ENCODE measurements at places on chromosomes 16 and 17.

- no peak for DNase-seq
Observed at GRCh38 chr16:88022076-88023042, 71.1 kb downstream of the BANP start.

DNA sequence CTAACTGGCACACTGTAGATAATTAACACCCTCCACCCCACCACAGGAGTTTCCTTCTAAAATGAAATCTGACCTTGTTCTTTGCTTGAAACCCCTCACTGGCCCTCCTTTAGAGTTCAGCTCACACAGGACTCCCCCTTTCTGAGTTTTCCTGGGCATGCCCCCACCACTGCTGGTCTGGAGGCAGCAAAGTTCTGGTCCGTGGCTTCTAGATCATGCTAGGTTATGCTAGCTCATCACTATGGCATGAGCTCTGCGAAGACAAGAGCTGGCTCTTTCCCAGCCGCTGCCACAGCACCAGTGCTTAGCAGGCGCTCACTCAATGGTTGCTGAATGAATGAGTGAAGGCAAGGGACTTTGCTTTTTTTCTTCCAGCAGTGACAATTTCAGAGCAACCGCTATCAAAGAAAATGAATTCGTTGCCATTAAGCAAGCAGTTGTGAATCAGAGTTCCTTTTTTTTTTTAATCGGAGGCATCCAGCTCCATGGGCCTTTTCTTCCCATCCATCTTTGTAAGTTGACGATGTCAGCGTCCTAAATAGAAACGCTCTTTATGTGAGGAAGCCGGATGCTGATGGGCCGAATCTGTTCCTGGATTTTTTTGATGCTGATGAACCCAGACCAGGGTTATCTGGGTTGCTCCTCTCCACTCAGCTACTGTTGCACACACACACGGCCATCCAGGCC lies 80.8 kb upstream of the NOL11 start:
- no peak for DNase-seq

DNA sequence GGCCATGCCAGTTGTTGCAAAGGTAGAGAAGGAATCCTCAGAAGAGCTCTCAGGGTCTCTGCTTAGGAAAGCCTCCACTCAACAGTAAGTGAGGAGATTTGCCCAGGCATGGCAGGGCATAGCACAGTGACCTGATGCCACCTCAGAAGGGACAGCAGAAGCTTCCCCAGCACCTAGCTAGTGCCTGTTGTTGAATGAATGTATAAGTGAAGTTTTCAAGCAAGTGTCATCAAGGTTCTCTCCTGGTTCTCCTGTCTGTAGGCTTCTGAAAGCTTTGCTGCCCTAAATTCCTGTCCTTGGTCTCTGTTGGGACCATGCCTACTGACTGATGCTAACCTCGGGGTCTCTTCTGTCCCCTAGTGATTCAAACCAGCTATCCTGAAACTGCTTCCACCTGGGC lies 114.9 kb upstream of the TBX2 start:
- no peak for DNase-seq

DNA sequence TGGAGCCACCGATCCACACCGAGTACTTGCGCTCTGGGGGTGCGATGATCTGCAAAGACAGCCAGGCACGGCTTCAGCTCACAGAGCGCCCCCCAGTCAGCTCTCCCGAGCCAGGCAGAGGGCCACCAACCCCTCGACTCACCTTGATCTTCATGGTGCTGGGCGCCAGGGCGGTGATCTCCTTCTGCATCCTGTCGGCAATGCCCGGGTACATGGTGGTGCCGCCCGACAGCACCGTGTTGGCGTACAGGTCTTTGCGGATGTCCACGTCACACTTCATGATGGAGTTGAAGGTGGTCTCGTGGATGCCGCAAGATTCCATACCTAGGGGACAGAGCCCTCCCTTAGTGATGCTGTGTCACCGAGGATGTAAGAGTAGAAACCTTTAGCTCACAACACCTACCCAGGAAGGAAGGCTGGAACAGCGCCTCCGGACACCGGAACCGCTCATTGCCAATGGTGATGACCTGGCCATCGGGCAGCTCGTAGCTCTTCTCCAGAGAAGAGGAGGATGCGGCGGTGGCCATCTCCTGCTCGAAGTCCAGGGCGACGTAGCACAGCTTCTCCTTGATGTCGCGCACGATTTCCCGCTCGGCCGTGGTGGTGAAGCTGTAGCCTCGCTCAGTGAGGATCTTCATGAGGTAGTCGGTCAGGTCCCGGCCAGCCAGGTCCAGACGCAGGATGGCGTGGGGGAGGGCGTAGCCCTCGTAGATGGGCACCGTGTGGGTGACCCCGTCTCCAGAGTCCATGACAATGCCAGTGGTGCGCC lies 1.6 kb downstream of the ACTG1 start:
- peak; percentile 39 for DNase-seq

DNA sequence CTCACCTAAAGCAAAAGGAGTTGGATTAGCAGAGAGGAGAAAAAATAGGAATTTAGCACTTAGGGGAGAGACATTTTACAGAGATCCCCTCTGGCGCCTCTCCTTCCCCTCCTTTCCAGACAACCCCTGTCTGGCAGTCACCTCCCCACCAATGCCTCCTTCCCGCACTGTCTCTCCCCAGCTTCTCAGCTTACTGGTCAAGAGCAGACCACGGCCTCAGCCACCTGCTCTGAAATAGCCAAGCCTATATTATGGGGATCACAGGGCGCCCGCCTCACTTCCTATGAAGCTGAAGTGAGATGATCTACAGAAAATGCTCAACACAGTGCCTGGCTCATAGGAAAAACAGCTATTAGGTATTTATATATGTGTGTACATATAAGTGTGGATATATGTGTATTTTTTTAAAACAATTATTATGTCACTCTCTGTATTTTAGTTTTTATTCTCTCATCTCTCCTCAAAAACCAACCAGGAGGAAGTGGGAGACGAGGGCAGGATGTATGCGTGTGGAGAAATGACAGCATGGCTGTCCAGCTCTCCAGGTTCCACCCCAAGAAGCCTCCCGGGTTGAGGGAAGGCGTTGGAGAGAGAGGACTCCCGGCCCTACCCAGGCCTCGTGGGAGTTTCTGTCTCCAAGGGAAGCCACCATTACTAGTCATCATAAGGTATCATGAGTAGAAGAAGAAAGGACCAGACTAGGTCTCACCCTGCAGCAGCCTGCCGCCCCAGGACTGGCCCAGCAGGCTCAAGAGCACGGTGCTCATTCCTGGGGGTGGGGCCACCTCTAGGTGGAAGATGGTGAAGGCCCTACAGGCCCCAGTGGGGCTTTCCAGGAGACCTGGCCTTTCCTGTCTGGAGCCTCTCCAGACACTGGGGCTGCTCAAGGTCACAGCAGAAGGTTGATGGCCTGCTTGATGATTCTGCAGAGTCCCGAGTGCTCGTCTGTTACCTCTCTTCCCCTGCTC lies 27.2 kb downstream of the MAP3K14 start:
- no peak for DNase-seq

DNA sequence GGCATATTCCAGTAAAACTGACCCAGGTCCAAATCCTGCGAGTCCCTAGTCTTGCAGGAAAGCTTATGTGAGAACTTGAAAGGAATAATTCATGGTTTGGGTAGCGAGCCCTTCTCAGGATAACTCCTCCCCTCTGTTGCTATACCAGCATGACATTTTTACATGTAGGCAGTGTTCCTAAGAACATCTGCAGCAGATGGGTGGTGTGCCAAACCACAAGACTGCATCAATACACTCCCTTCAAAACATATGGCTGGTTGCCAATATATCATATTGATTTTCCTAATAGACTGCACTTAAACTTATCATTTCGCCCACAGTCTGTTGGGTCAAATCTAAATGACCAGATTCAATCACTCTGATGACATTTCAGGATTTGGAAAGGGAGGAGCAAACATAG lies 19.9 kb downstream of the PSME3IP1 start:
- DNase-seq, result no peak

GRCh38 chr17:77449908-77450741 lies 309.4 kb downstream of the SEC14L1 start:
- DNase-seq, result peak; percentile 76

DNA sequence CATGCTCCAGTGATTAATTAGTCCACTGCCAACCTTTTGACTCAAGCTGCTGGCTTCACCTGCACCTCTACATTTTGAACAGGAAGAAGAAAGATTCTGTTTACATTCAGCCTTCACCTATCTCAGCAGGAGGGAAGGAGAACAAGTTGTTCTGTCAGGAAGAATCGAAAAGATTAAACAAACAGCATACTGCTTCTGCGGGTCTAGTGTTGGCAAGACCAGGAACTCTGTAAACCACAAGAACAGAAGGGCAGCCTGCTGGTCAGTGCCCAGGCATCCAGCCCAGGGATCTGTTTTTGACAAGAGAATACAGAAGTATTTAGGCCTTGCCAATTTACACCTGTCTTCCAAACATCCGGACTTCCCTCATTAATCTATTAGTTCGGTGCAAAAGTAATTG lies 189.7 kb downstream of the CHD9NB start:
- DNase-seq, result no peak

GRCh38 chr17:75832164-75832651 lies 12.0 kb downstream of the UNC13D start:
- DNase-seq, result peak; percentile 42

GRCh38 chr17:63365366-63366240 lies 80.5 kb downstream of the CYB561 start:
- DNase-seq, result no peak

- peak; percentile 38 for DNase-seq
Observed at GRCh38 chr17:79160980-79161636, 86.5 kb downstream of the ENGASE start.

- DNase-seq, result peak; percentile 91
Observed at GRCh38 chr17:8225813-8226535, 15.6 kb upstream of the AURKB start.

GRCh38 chr17:74520016-74520434 lies 11.2 kb downstream of the CD300LB start:
- DNase-seq, result no peak

DNA sequence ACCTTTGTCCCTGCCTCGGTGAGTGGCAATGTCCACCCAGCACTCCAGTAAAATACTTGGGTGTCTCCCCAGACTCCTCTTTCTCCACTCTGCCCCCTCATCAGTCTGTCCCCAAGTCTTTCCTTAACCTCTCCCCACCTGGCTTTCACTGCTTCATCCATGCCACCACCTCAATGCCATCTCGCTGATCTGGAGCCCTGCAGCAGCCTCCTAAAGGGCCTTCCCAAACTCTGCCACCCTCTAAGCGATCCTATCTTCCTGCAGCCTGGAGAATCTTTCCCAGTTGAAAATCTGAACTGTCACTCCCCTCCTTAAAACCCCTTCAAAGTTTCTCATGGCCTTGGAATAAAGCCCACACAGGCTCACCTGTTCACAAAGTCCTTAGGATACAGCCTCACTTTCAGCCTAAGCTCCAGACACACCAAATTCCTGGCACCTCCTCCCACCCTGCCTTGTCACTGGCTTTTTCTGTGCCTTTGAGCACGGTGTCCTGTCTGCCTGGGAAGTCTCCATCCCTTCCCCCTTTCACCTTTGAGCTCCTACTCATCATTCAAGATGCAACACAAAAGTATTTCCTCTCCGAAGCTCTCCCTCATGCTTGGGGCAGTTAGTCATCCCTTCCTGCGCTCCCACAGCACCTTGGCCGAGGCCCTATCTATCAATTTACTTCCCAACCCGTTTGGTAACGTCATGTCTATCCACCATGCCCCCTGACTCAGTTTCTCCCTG lies 2.8 kb downstream of the WNK4 start:
- no peak for DNase-seq

GRCh38 chr17:32656886-32657285 lies 170.1 kb downstream of the CDK5R1 start:
- DNase-seq, result no peak

DNA sequence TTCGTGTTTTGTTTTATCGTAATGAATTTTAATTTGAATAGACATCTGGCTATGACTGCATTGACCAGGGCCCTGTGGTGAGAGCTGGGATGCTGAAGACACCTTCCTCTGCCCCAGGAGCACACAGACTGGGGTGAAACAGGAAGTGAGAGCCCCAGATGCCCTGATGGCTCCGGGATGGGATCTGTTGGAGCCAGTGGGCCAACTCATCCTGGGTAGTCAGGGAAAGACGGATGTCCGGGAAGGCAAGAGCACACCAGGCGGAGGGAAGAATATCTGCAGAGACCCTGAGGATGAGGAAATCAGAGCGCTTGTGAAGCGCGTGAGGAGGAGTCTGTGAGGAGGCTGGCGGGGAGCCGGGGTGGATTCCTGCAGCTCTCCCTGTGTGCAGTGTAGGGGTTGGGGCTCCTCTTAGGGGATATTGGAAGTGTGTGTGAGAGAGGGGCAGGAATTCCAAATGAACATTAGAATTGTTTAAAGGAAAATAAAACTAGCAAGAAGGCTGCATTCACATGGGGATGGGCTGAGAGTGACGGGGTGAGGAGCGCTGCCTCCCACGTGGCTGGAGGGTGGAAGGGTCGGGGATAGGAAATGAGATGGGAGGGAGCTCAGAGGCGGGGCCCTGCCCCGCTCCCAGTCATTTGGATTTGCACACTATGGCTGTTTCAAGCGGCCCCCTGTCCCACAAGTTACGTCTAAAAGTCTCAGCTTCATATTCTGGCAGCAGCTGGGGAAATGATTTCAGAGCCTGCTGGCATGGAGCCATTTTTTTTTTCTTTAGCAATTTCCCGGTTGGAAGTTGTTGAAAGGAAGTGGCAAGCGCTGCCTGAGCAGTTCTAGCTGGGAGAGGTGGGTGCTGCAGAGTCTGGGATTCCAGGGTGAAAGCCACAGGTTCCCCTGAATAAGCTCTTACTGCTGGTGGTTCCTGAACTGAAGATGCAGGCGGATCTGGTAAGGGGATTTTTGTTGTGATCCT lies 71.2 kb upstream of the LGALS9 start:
- no peak for DNase-seq

DNA sequence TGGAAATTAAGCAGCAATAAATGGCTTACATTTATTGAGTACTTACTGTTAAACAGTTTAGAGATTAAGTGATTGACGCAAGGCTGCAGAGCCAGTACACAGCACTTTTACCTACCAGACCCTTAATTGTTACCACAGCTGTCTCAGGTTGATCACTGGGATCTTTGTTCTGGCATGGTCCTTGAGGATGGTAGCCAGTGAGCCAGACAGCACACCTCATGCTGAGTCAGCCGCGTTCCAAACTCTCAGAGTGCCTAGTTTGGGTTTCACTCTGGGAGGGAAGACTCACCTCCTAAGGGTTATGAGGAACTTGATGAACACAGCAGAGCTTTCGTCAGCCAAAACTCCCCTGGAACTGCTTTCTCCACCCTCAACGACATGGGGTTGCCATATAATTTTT lies 20.4 kb downstream of the CDH3 start:
- no peak for DNase-seq

GRCh38 chr16:8108991-8109509 lies 481.3 kb downstream of the TMEM114 start:
- no peak for DNase-seq

DNA sequence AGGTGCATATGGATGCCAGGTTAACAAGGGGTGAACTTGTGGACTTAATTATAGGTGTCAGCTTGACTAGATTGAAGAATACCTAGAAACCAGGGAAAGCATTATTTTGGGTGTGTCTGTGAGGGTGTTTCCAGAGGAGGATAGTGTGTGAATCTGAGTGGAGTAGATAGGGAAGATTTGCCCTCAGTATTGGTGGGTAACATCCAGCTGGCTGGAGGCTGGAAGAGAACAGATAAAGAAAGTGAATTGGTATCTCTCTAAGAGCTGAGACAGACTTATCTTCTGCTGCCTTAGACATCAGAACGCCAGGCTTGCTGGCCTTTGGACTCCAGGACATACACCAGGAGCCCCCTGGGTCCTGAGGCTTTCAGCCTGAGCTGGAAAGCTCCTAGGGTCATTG lies 75.2 kb downstream of the CDRT15 start:
- no peak for DNase-seq

- DNase-seq, result peak; percentile 52
Observed at GRCh38 chr16:11310997-11311561, 29.9 kb upstream of the PRM1 start.

GRCh38 chr17:60371818-60372510 lies 20.0 kb downstream of the USP32 start:
- DNase-seq, result no peak

- DNase-seq, result no peak
Observed at GRCh38 chr16:3017794-3018506, at the start of gene CLDN6. CLDN6 (minus strand) TSS chr16:3018183; CDS start chr16:3016021, 2,162 bp downstream.

All from activated CD4-positive, alpha-beta T cell treated with anti-CD3 and anti-CD28 coated beads, Interleukin-2, Interleukin-4, amounts not matched to agents 100 ng/mL and 50 ng/mL, durations not matched to agents 16 hours and 8 hours (primary cell).